Foreskin keratinocyte (primary cell): ENCODE measurements at places on chromosomes 12 and 14.

DNA sequence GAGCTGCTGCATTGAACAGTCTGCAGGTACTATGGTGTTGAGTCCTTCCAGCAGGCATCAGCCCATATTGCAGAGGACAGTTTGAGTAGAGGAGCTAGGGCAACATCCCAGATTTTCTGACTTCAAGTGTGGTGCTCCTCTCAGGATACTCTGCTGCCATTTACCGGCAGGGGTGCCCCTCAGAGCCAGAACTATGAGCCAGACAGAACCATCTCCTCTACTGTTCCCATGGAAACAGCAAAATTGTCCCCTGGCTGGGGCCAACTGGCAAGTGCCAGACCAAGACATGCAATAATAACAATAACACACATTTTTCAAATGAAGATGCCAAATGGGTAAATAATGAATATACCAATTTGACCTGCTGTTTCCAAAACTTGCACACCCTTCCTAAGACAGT lies 102.9 kb downstream of the ADCK1 start:
- DNase-seq, result no peak

DNA sequence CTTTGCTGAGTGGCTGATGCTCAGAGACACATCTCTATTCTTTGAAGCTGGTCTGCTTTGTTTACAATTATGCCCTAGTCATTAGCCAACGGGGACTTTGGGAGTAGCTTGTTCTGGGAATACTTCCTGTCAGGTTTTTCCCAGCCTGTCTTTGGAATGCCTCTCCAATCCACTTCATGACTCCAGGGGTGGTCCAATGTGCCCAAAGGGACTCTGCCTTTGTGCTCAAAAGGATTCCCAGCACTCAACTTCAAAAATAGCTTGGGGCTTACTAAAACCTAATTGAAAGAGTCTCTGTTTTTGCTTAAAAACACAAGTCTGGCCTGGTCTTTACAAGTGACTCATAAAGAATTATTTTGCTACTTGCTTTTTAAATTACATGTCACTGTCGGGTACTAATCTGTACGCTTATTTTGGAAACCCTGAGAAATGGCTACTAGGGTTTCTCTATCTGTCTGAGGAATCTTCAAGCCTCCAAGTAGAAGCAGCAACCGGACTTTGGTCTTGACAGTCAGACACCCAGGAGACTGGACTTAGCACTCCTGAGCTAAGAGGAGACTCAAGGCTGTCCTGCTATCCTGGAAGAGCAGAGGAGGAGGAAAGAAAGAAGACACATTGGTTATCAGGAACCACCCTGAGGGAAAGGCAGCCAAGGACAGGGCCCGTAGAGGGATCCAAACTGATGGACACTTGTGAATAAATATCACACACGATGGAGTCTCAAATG lies 20.7 kb downstream of the PHLDA1 start:
- DNase-seq, result no peak

GRCh38 chr12:78146365-78146772 lies 315.7 kb downstream of the NAV3 start:
- DNase-seq, result no peak

DNA sequence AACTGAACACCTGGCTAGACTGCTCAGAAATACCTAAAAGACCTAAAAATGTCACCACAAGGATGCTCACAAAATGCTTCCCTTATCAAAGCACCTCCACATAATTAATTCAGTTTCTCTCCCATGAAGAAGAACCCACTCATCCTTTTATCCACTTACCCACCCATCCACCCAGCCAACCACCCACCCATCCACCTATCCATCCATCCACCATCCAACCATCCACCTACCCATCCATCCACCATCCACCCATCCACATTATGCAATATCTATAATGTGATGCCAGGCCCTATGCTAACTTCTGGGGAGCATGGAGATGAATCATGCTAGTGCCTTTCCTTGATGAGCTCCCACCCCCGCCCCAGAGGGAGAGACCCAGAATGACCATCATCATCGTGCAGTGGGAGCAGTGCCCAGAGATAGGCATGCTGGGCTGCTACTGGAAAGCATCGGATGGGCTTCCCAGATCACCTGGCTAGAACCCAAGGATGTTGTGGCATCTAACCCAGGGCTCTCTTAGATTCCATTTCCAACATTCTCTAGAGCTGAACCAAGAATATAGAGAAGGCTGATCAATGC lies 166.6 kb downstream of the TTC7B start:
- no peak for DNase-seq

DNA sequence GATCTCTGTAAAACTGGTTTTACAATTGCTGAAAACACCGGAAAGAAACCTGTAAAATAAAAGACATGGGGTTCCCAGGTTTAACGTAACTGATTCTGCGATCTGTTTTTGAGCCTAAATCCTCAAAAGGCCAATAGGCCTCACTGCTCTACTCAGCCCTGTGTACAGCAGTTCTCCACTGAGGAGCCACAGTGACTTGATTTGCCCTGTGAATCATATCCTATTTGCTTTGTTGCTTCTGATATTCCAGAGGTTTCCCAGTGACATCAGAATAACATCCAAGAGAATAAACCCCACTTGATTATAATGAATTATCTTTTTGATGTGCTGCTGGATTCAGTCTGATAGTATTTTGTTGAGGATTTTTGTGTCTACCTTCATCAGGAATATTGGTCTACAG lies 27.5 kb downstream of the MDM1 start:
- peak; percentile 1 for DNase-seq

- no peak for DNase-seq
Measured at GRCh38 chr14:61080591-61081010, 99.6 kb downstream of the SLC38A6 start.

DNA sequence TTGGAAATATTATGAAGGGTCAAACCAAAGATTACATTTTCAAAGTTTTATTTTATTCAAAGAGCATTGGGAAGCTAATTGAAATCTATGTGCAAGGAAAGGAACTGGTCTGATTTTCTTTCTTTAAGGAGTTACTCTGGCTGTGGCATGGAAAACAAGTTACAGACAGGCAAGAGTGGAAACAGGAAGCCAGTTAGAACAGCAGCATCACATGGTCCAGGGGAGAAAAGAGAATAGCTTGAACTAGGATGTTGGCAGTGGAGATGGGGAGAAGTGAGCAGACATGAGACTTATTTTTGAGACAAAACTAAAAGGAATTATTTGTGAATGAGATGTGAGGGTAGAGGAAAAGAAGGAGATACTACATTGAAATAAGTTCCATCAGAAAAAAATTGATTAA lies 3.4 kb downstream of the OR11G2 start:
- DNase-seq, result no peak

DNA sequence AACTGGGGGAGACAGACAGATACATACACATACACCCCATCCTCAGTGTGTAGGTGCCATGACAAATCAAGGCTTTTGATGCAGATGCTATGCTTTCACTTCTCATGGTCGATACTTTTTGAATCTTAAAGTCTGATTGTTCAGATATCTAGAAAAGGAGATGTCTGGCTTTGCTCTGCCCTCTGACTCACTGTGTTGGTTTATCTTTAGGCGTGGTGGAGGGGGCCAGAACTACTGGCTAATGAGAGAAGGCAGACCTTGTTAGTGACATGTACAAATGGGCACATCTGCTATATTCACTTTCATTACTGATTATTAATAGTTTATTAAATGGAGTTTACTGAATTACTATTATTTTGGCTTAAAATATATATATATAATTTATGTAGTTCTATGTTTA lies 444.3 kb upstream of the RGS6 start:
- DNase-seq, result no peak

- DNase-seq, result no peak
Measured at GRCh38 chr12:57169969-57170368, 22.6 kb upstream of the LRP1-AS start.

- peak; percentile 68 for DNase-seq
Measured at GRCh38 chr14:67982711-67983608, 163.4 kb downstream of the RAD51B start.

GRCh38 chr14:31926123-31926522 lies 151.0 kb upstream of the ARHGAP5 start:
- DNase-seq, result no peak

- DNase-seq, result no peak
Measured at GRCh38 chr14:87894920-87895319, 98.1 kb downstream of the GALC start.

- DNase-seq, result no peak
Measured at GRCh38 chr14:70955543-70956480, 48.6 kb downstream of the PCNX1 start.

DNA sequence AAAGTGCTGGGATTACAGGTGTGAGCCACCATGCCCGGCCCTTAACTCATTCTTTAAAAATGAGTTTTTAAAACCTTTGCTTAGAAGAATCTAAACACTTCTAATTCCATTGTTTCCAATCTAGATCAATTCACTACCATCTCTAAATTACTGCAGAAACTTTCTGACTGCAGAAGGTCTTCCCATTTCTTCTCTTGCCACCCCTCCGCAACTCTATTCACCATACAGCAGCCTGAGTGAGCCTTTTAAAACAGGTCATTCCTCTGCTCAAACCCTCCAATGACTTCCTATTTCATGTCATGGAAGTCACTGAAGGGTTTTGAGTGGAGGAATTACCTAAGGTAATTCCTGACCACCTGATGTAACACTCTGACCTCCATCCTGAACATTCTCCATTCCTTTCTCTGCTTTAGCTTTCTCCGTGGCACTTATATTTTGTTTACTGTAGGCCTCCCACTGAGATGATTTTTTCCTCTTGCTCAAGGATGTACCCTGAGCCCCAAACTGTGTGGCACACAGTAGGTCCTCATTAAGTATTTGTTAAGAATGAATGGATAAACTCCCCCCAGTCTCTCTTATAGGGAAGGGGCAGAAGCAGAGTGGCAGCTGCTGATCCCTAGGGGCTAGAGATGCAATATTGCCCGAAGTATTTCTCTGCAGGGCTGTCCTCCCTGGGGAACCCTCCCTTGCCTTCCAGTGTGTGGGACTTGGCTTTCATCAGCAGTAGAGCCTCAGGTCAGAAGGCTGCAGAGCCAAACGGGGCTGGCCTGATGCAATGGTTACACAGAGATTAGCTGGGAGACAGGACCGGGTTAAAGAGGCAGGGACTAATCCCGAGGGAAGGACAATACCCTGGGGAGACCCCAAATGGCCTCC lies 1.2 kb downstream of the DDIT3 start:
- DNase-seq, result peak; percentile 18

DNA sequence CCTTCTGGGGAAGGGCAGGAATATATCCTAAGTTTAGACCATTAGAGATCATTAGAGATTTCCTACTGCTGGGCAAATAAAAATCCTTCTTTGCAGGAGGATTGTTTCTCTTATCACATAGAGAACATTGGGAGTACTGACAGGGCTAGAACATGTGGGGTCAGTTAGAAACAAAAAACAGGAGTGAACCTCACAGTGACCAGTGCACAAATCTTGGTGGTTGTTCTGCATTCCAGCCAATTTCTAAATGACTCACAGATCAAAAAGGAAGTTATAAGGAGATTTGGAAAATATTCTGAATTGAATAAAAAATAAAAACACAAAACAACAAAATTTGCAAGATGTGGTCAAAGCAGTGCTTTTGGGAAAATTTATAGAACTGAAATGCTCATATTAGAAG lies 118.8 kb downstream of the LLPH start:
- no peak for DNase-seq

GRCh38 chr14:54651649-54652048 lies 84.7 kb downstream of the SAMD4A start:
- peak; percentile 68 for DNase-seq

- peak; percentile 38 for DNase-seq
Measured at GRCh38 chr12:104314242-104314614, 10.7 kb downstream of the EID3 start.

DNA sequence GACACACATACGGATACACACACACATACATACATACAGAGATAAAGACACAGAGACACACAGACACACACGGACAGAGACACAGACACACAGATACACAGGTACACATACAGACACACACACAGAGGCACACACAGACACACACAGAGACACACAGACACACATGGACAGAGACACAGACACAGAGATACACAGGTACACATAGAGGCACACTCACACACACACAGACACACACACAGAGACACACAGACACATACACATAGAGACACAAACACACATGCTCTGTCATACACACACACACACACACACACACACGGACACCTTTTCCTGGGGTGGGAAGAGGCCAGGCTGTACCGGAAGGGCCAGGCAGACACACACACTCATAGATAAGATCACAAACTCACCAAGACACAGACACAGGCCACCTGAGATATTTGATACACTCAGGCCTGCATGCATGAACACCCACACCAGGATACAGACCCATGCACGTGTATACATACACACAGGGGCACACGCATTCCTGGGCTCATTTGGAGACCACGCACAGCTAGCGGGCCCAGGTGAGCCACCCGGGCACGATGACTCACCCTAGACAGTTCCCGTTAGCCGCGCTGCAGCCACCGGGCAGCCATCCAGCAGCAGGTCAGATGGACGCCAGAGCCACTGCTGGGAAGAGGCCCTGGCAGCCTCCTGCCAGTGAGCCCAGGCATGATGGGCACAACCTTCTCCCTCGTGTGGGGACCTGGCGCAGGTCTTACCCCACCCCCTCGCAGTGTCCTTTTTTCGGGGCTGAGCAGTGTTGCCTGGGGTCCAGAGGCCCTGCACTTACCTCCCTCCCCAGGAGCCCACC lies 1.8 kb upstream of the AHNAK2 start:
- no peak for DNase-seq

DNA sequence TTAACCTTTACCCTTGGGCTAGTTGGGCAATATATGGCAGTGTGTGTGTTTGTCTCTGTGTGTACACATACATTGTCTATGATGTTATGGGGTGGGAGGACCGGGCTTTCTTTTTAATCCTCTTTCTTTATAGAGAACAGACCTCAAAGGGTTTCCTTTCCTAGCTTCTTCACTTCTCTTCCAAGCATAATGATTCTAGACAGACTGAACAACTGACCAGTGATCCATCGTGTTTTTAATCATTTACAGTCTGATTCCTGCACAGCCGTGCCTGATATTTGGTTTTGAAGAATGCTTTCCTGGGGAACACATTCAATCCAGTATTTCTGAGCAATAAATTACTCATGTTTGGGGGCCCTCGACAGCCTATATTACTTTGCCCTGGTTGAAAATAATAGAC lies 481.1 kb upstream of the DCN start:
- DNase-seq, result no peak

GRCh38 chr12:68673788-68674187 lies 13.0 kb upstream of the NUP107 start:
- no peak for DNase-seq

- no peak for DNase-seq
Measured at GRCh38 chr14:68695856-68696255, 97.0 kb downstream of the ZFP36L1 start.

GRCh38 chr12:3924761-3925160 lies 51.6 kb upstream of the PARP11 start:
- DNase-seq, result no peak

GRCh38 chr12:79298506-79298905 lies 392.3 kb downstream of the PAWR start:
- no peak for DNase-seq

- no peak for DNase-seq
Measured at GRCh38 chr14:96416292-96416691, 24.4 kb downstream of the AK7 start.

GRCh38 chr12:56078931-56079722 lies 838 bp upstream of the ERBB3 start:
- peak; percentile 80 for DNase-seq

DNA sequence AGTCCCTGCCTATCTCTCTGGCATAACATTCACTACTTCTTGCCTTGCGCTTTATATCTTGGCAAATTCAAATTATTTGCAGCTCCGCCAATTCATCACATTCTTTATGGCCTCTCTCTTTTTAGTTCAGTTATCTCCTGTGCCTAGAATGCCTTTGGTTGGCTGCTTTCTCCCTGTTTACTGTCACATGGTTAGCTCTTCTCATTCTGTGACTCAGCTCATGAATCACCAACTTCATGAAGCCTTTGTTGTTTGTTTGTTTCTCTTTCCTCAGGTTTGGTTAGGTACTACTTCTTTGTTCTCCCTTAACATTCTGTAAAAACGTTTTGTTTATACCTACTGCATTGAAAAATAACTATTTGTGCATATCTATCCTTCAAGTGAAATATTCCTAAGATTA lies 376.5 kb upstream of the GARIN6 start:
- DNase-seq, result peak; percentile 18
